ENCODE measurements at places on chromosomes 16 and 17.

DNA sequence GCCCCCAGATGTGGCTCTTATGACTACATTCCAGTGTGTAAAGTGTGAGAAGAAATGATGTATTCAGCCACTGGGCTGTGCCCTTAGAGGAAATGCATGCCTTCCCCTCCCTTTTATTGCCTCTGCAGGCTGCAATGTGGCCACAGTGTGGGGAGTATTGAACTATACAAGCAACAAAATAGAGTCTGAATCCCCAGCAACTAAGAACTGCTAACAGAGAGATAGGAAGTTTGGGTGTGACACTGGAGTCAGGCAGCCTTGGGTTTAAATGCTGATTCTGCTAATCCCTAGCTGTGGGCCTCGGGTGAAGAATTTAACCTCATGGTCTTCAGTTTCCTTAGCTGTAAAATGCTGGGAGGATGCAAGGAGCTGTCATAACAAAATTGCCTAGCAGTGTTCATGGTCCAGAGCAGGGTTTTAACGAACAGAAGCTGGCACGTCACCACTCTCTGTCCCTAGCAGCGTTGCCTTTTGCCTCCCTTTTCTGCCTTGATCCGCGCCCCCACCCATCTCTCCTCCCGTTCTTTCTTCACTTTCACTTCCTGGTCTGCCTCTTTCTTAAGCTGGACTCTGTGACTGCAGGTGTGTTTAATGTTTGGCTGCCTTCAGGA lies 50.3 kb downstream of the KPNA2 start:
- DNase-seq = no peak

DNA sequence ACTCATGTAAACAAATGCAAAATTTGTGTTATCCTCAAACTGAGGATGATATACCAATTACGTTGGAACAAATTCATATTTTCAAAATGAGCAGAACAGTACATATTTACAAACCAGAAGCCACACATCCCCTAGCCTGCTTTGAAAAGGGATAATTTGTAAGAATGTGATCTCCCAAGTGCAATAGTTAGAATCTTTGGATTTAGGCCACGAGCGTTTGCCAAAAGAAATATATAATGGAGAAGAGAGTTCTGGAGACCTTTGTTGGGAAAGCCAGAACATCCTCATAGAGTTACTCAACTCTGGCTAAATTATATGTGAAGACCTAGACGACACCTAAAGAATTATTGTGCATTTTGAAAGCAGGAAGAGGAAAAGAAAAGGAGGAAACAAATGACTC lies 449.3 kb downstream of the KCNJ2 start:
- no peak for DNase-seq

- DNase-seq = no peak
Observed at GRCh38 chr17:44310188-44310587, 1.8 kb downstream of the RUNDC3A start.

GRCh38 chr17:545156-545555 lies 169.5 kb downstream of the VPS53 start:
- no peak for DNase-seq

DNA sequence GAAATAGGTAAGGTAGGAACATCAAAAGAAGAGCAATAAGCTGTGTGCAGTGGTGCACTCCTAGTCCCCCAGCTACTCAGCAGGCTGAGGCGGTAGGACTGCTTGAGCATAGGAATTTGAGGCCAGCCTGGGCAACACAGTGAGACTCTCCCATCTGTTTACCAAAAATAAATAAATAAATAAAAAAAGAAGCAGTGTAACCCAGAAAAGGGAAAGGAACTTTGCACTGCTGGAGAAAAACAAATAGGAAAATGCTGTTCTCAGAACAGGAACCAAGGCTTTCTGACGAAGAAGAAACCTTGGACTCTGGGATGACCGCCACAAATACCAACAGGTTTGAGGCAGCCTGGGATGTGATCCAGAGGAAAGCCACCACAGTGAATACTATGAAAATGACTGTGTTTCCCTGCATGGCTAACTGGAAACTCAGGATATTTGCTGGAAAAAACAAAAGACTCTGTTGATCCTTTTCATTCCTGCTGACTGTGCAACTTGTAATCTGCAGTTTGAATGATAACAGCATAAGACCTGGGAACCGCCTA lies 41.2 kb downstream of the TTC19 start:
- DNase-seq = no peak

DNA sequence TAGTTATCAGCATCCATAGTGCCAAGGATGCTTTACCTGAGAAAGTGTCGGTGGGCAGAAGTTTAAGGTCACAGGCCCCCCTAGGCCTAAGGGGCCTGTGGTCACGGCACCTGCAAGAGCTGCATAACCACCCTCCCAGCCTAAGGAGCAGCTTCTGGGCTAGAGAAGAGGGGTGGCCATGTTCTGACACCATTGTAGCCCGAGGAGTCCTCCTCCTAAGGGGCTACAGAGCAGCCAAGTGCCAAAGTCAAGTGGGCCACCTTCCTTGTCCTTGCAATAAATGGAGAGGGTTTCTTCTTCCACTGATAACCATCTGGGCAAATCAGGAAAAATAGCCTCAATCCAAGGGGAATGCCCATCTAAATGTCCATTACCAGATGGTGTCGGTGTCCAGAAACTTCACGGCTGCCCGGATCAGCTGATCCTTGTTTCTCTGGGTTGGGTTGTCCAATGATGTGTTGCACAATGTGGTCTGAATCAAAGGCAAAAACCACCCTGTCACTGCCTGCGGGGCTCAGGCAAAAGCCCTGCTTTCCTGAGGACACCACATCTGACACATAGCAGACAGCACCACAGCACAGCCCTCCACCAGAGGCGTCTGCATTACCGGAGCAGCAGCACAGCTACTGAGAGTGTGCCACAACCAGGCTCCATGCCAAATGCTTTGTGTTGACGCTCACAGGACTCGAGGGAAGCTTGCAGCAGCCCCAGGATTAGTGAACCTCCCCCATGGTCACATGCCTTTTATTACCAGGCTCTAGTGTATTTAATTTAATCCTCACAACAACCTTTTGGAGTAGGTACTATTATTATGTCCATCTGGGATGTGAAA lies 12.8 kb downstream of the ATPAF2 start:
- no peak for DNase-seq

- no peak for DNase-seq
Observed at GRCh38 chr16:58337090-58337444, 42.2 kb upstream of the PRSS54 start.

DNA sequence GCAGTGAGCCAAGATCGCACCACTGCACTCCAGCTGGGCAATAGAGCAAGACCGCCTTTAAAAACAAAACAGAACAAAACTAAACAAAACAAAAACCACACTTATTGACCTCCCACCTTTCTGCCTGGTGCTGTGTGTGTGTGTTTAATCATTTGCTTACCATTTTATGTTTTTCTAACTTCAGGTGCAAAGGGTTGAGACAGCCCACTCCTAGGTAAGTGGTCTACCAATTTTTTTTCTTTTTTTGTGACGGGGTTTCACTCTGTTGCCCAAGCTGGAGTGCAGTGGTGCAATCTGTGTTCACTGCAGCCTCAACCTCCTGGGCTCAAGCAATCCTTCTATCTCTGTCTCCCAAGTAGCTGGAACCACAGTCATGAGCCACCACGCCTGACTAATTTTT lies 65.8 kb downstream of the SALL1 start:
- no peak for DNase-seq

- DNase-seq = no peak
Observed at GRCh38 chr17:82489117-82489516, 30.4 kb upstream of the FOXK2 start.

DNA sequence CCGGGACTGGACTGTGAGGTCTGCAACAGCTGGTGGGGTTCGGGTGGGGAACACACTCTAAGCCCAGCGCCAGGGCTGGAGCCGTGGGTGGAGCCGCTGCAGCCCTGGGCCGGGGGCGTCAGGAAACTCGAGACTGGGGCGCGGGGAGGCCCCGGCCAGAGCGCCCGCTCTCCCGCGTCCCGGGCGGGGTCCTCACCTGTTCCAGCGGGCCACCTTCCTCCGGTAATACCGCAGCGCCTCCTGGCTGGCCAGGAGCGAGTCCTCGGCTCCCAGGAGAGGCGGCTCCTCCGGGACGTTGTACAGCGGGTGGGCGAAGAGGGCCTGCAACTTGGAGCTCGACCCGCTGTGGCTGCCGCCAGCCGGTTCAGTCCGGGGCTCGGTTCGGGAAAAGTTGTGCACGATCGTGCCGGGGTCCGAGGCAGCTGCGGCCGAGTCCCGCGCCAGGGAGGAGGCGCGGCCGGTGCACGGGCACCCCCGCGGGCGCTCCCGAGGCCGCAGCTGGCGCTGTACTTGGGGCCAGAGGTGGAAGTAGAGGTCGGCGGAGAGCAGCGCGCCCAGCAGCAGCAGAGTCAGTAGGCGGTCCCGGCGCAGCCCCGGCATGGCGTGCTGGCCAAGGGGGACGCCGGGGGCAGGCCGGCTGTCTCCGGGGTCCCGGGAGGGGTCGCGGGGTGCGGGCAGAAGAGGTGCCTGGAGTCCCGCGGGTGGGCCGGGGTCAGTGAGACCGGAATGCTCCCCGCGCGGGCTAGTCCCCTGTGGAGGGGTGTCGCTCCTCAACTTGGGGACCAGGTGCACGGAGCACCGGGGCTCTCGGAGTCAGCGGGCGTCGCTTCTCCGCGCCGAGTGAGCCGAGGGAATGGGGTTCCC lies 868 bp downstream of the FAM20A start:
- DNase-seq = no peak

GRCh38 chr17:50458701-50459676 lies 9.7 kb downstream of the CHAD start:
- DNase-seq = no peak

- DNase-seq = no peak
Observed at GRCh38 chr16:4388271-4389021, 16.8 kb downstream of the VASN start.

DNA sequence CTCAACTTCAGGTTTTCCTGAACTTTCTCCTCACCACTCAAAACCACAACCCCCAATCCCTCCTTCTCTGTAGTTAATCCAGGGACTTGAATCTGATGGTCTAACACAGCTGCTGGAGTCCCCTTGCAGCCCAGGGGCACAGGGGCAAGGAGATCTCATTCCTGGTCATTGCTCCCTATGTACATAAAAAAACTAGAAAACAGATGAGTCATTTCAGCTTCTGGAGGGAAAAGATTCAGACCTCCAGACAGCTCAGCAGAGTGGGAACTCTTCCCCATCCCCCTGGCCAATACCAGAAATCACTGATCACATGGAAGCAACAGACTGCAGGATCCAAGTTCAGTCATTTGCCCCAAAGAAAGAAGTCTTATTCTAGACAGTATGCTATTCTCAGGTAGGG lies 62.1 kb downstream of the DYNLRB2 start:
- DNase-seq = no peak

GRCh38 chr16:3058139-3059030 lies 7.1 kb upstream of the IL32 start:
- DNase-seq = no peak

DNA sequence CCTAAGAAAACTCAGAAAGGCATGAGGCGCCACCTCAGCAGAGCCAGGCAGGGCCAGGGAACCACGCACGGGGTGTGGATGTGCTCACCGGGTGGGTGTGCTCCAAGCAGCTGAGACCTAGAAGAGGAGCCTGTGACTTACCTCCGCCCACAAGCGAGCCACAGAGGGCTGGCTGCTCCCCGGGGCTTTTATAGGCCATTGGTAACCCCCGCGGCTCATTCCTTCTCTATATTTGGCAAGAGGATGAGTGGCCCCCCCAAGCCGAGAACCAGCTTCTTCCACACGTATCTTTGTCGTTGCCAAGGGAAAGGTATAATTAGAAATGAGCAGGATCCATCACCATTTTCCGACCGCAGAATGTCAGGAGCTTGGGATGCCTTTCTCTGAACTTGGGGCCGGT lies at the start of gene MYH3:
TSS of gene MYH3 (minus strand) at position 162 of the 400 bp plus-strand sequence. CDS start 2,245 bp downstream, outside the sequence.
- DNase-seq = no peak

GRCh38 chr17:6868582-6868981 lies 37.1 kb upstream of the TEKT1 start:
- no peak for DNase-seq

DNA sequence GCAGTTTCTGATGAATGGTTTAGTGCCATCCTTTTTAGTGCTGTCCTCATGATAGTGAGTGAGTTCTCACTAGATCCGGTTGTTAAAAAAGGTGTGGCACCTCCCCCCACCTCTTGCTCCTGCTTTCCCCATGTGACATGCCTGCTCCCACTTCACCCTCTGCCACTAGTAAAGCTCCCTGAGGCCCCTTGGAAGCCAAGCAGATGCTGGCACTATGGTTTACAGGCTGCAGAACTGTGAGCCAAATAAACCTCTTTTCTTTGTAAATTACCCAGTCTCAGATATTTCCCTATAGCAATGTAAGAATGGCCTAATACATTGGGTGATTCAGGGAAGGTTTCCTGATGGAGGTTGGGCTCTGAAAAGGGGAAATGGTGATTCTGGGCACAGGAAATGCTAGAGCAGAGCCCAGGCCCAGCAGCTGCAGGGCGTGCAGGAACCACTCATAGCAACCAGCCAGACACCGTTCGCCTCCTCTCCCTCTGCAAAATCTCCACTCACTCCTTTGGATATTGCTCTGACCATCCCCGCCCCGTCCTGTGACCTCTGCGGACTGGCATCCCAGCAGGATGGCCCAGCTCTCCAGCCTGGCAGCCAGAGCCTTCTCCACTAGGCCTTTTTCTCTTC lies 2.6 kb upstream of the ADORA2B start:
- DNase-seq = no peak

GRCh38 chr17:14297161-14297851 lies 3.6 kb upstream of the HS3ST3B1 start:
- no peak for DNase-seq

- DNase-seq = no peak
Observed at GRCh38 chr17:73541561-73541981, 102.7 kb downstream of the SDK2 start.

- DNase-seq = no peak
Observed at GRCh38 chr17:7043497-7044198, at the start of gene SLC16A11. Gene SLC16A11 (minus strand): TSS chr17:7044092. CDS start chr17:7043513, 579 bp downstream.

GRCh38 chr16:81277541-81278080 lies 37.2 kb upstream of the GAN start:
- DNase-seq = no peak

GRCh38 chr16:12611006-12611477 lies 192.6 kb downstream of the CPPED1 start:
- DNase-seq = no peak

DNA sequence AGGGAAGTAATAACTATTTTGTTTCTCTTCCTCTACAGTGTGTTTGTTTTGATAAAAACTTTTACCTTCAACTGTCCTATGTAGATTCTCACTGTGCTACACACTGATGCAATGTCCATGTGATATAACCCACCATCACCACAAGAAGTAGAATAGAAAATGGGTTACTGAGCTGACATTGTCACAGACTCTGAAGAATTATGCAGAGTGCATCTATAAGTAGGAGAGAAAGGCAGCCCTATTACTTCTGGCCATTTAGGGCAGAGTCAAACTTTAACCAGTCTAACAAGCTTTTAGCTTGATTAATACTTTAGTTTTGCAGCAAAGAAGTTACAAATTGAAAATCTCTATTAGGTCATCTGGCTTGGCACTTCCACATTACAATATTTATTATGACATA lies 354.0 kb upstream of the CDH8 start:
- no peak for DNase-seq
